ENCODE measurements at places on chromosomes 7 and 10.

DNA sequence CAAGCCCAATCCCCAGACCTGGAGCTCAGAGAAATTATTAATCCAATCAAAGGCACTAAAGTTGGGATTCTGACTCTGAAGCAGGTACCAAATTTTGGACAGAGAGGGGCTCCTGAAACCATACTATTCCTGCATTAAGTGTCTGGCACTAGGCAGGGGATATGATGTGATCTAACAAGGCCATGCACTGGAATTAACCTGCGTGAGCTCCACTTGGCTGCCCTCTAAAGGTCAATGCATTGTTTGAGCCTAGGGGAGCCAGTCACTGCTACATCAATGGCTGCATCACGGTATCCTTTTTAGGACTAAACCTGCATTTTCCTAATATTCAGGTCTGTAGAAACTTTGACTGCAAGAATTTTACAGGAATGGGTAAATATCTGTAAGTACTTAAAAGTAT lies 42.1 kb downstream of the ST8SIA6 start:
- no peak for DNase-seq

DNA sequence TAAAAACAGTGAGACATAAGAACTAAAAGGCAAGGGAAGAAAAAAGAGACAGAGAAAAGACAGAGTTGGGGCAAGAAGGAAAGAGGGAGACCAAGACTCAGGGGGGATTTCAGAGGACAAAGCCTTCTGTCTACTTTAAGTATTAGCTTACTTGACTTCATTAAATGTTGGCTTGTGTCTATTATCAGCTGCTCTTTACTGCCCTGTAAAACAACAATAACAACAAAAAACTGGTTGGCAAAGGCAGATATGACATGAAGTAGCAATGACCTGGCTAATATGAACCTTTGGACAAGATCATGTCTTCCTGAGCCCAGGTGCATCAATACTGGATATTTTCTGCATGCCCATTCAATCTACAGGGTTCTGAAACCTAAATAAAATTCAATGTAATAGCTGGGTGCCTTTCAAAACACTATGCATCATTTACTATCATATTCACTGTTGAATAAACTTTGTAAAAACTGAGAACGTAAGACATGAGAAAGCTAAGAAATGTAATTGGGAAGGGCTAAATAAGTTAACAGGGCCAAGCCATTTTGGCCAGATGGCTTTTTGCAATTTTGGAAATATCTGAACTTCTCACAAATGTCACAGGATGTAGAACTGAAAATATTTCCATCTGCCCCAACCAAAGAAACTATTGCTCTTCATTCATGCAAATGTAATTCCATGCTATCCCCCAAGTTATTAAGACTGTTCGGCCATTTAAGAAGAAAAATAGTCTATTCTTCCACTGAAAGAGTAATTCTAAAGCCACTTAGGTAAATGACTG lies 49.4 kb downstream of the LRRN3 start:
- DNase-seq: no peak

GRCh38 chr7:1176891-1177373 lies 16.9 kb upstream of the ZFAND2A start:
- peak; percentile 95 for DNase-seq

DNA sequence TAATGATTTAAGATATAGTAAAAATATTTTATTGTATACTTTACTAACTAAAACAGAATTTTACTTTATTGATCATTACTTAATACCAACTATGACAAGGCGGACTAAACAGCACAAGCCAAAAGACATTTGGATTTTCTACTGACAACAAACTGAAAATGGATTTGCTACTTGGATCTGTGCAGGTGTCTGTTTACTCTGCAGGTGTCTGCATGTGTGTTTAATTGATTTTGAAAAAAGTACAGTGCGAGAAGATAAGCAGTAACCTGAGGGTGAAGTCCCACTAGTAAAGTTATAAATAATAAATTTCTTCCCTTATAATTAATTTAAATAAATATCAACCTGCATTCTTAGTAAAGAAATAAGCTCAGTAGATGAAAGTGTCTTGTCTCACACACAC lies 696.8 kb upstream of the MBL2 start:
- no peak for DNase-seq

GRCh38 chr10:99368646-99369045 lies 39.5 kb downstream of the CNNM1 start:
- DNase-seq: no peak

Data from activated T-cell treated with anti-CD3 and anti-CD28 coated beads, Interleukin-2, amount 50 U/mL, for 48 hours (primary cell).